ENCODE measurements at places on chromosomes 4 and X.

DNA sequence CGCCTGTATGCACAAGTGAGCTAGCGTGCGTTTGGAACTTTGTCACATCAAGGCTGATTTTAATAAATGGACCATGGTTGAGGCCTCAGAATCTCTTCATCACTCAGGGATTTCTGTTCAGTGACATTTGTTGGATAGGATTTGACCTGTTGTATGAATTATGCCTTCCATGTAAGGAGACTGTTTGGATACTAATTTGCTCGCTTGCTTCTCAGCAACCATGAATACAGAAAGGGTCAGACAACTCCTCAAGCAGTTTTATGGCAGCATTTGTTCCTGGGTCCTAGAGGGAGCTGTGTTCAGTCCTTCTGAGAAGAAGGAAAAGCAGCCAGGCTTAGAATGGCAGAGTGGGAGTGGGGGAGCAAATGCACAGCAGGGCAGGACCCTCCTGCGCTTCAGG lies 269.7 kb upstream of the LCORL start:
- DNase-seq, result no peak

DNA sequence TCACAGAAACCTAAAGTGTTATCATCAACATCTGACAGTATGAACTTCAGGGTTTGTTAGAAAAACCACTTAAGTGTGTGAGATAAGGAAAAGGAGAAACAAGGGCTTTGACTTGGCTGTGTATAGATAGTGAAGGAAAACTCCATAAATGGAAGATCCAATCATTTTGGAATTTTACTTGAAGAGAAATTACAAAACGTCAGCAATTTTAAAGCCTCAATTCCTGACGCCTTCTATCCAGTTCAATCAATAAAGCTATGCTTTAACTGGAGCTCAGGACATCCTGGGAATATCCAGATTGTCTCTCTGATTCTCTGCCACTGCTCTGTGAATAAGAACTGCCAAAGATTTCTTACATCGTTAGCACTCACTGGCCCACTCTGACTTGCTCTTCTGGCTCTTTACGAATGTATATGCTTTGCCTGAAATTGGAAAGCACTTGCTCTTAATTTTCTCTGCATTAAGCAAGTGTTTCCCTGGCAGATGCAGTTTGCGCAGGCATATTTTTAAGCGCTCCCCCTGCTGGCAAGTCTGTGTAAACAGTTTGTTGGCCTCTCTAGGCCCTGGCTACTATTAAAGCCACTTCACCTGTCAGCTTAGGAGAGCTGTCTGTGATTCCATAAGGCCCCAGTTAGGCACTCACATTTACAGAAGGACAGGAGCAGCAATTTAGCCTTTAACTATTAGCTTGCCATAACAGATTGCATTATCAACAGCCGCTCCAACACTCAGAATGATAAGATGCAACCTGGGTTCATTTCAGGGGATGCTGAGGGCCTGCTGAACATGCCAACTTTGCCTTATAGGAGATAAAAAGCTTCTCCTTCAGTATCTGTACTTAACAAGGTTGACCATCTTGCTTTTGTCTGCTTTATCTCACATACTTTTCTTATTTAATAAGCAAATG lies 251.4 kb upstream of the DDX53 start:
- no peak for DNase-seq

- DNase-seq, result no peak
These were observed 315.8 kb upstream of the TEX13C start for GRCh38 chrX:125003746-125004446.

DNA sequence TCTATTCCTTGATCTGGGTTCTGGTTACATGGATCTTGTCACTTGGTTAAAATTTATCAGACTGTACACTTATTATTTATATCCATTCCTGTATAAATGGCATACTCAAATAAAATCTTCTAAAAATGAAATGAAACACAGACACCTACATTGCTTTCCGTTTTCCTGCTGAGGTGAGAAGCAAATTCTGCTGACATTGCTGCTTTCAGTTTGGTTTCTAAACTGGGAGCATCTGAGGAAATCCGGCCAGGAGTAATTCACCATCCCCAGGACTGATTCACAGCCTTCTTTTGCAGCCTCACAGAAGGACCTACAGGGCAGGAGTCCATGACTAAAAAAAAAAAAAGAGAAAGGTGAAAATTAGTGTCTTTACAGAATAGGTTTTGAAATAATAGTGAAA lies 93.6 kb downstream of the CORIN start:
- DNase-seq, result no peak

GRCh38 chr4:82284475-82284857 lies 89.3 kb downstream of the HNRNPD start:
- no peak for DNase-seq

- no peak for DNase-seq
These were observed 181.0 kb upstream of the MAMLD1 start for GRCh38 chrX:150182161-150182560.

DNA sequence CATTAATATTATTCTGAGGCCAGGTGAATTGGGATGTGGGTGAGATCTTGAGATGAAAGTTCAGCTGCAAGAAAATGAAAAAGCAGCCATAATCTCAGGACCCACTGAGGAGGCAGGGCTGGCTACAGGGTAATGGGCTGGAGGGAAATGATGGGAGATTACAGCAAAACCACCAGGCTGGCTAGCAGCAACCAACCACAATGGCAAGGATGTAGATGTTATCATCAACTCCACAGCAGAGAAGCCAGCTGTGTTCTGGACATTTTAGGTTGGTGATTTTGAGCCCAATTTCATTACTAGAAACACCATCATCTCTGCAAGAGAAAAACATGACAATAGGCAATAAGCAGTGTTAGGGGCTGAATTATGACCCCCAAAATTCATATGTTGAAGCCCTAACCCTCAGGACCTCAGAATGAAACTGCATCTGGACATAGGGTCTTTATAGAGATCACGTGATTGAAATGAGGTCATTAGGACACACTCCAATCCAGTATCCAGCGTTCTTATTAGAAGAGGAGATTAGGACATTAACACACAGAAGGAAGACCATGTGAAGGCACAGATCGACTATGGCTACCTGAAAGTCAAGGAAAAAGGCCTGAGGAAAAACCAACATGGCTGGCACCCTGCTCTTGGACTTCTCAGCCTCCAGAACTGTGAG lies 139.8 kb upstream of the KIT start:
- DNase-seq, result no peak

DNA sequence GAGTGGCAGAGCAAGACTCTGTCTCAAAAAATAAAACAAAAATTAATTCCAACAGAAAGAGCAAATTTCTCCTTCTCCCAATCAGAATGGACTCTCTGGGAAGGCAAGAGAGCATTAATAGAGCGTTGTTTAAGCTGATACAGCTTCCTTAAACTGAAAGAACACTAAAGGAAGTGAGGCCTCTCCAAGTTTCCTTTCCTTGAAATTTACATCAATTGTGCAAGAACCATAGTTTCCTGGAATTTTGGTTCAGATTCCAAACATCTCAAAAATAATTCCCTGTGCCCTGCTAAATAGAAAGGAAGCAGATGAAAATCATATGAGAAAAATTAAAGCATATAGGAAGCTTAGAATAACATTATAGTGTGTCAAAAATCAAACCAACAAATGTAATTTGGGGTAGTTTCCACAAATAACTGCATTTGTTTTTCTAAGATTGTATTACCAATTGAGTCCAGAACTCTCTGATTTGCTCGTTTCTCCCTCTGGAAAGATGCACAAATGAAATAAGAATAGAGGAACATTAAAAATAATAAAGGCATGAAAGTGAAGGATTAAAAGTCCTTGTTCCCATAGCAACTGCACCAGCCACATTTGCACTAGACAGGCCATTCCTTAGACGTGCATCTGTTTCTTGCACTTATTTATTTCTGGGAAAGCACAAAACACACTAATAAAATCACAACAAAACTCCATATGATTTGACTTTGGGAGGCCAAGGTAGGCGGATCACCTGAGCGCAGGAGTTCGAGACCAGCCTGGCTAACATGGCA lies 3.7 kb upstream of the FAM241A start:
- no peak for DNase-seq

DNA sequence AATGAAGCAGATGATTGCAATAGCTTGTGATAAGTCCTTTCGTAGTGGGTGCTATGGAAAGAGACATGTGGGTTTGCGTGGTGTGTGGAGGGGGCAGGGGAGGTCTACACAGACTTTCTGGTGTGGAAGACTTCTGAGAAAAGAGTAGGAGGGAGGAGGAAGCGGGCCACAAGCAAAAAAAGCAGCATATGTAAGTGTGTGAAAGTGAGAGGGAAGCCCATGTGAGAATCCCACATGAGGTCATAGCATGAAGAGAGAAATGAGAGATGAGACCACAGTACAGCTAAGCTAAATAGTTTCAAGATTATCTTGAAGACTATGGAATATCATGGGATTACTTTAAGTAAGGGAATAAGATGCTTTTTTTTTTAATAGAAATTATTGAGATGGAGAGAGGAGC lies 2039.9 kb upstream of the TENM3 start:
- DNase-seq, result no peak

DNA sequence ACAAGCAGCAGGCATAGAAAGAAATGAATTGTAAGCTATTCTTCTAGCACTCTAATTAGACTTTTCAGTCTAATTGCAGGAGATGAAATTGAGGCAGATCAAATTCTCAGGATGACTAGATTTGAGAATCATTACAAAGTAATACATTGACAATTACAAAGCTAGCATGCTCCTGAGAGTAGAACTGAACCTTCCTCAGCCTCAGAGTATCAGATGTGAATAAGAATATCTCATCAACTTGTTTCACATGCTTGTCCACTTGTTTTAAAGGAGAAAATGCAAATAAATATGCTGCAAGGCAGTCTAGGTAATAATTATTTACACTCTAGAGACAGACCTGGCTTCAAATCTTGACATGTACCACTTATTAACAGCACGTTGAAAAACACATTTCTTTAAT lies 491.0 kb upstream of the MAGEB2 start:
- DNase-seq, result no peak

DNA sequence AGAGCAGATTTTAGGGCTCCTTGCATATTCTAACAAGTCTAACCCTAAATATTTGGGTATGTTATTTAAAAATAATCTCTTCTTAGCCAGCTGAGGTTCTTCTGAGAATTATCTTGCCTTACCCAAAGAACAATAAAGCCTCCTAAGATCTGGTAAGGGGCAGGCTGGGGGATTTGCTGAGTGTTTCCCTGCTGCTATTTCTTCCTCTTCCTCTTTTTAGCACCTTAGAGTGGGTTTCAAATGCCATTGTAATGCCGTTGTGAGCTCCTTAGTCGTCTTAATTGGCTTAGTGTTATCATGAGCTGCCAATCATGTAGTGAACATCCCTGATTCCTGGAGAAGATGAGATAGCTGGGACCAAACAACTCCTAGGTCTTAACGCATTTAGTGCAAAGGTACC lies 15.4 kb downstream of the STOX2 start:
- no peak for DNase-seq

DNA sequence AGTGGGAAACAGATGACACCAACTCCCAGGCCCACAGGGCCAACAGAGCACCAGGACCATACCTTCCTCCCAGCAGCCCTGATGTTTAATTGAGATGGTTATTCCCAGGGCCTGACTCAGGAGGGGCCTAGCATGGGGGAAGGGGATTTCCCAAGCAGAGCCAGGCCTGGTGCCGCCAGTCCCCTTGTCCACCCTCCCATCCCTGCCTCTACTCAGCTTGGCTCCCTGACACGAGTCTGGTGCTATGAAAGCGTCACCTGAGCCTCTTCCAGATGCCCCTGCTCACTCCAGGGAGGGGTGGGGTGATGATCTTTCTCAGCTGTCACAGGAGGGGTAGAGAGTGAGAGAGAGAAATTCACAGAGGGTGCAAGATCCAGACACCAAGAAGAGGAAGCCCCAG lies 72.7 kb downstream of the EFNB1 start:
- DNase-seq, result no peak

- no peak for DNase-seq
These were observed 27.3 kb downstream of the OFD1 start for GRCh38 chrX:13761606-13762414.

- DNase-seq, result no peak
These were observed 55.3 kb downstream of the MANBA start for GRCh38 chr4:102705391-102705935.

GRCh38 chrX:131782646-131783045 lies 238.8 kb downstream of the OR13H1 start:
- DNase-seq, result no peak

- no peak for DNase-seq
These were observed 58.0 kb downstream of the PJA1 start for GRCh38 chrX:69107231-69107739.

DNA sequence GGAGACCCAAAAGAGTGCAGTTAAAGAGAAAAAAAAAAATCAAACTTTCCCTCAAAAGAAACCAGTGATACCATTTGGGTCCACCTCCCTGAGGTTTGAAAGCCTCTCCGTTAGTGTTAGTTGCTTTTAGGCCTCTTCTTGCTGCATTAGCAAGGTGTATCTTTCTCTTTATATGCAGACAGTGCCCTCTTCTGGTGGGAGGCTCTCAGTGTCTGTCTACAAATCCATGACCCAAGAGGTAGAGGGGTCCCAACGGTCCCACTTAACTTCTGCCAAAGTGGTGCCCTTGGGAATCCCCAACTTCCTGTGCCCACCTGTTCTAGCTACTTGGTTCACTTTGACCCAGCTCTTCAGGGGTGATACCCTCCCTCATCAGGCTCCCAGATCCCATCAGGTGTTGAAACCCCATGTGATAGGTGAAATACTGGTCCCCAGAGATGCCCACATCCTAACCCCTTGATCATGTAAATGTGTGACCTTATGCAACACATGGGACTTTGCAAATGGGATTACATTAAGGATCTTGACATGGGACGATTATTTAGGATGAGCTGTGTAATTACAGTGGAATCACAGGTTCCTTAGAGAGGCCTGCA lies 63.7 kb upstream of the CD99 start:
- no peak for DNase-seq

DNA sequence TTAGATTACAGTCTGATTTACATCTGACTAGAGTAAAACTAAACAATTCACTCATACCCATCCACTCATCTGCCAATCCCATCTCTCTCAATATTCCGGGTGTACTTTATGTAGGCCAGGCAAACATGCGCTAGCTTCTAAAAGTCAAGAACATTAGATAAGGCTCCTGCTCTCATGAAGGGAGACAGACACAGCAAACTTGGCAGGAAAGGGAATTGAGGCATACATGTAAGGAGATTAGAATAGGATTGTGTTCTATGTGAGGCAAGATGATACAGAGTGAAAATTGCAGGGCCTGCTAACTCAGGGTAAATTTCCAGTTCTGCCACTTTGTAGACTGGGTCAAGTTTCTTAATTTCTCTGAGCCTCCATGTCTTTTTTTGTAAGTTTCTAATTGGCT lies 135.8 kb downstream of the CDS1 start:
- DNase-seq, result no peak
